ENCODE measurements at places on chromosomes 3 and 15.

GRCh38 chr3:184766555-184767261 lies 45.3 kb upstream of the VPS8 start:
- peak; percentile 51 for DNase-seq

DNA sequence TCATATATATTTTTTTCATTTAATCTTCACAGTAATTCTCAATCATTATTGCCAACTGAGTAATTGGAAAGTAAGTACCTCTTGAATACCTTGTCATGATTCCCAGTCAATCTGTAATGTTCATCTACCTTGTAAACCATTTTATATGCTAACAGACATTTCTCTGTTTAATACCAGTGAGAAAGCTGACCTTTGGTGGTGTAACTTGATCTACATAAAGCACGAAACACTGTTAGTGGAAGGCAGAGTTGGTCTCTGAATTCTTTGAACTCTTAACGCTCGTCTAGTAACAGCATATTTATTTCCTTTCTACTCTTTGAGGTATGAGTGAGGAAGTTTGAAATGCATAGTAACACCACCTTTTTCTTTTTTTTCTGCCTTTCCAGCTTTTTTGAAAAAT lies 59.5 kb downstream of the SLC25A26 start:
- DNase-seq, result no peak

DNA sequence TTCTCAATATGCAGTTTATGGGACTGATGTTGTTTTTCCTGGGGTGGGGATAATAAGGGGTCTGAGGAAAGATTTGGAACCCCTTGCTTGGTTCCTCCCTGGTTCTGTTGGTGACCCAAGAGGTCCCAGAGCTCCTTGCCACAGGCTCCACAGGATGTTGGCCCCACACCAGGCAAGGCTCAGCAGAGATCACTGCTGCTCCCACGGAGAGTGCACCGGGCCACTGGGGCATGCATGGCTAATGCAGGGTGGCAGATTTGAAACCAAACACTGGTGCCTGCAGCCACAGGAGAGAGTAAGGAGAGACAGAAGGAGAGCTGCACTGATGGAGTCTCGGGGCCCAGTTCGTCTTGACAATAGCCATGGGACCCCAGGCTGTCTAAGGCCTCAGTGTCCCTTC lies 2.5 kb downstream of the FAM107A start:
- no peak for DNase-seq

DNA sequence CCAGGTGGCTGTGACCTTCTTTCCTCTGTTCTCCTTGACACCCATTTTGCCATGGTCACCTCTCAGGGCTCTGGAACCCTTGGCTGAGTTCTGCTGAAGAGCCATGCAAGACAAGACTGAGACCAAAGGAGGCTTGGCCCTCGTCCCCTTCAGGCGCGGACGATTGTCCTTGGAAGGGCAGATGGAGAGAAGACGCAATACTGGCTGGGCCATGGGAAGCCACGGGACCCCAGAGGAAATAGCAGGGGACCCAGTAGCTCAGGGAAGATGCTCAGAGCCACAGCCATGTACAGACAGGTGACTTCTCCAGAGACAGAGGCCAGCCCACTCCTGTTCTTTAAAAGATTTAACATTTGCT lies 125.6 kb downstream of the SMAD6 start:
- DNase-seq, result no peak
